ENCODE measurements at places on chromosomes 2 and 18. TPM values are rescaled to one million over a fixed set of nuclear protein-coding genes. Genes with fewer than 3 reads are reported as not detected.
A peak's percentile ranks its signal among the peaks of the same experiment; 100 is the strongest.

RAB6C gene
- total RNA-seq = not detected

ANKRD23 gene
- total RNA-seq = 11.2 TPM

PAIP2B gene
- 2.4 TPM for total RNA-seq

CHST10 gene
- 2.1 TPM for total RNA-seq

ZNF892 gene
- 2.4 TPM for total RNA-seq

IL1A gene
- 0.44 TPM for total RNA-seq

DNA sequence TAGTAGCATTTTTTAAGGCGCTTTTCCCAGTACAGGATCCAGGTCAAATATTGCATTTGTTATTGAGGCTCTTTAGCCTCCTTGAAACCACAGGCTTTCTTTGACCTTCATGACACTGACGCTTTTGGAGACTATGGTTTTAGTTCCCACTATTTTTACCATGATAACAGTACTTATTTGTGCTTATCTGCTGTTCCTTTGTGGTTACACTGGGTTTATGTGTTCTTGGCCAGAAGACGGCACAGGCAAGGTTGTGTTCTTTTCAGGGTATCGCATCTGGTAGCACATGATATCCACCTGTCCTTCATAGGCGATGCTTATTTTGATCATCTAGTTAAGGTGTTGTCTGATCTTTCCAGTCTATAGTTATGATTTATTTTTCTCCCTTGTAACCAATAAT lies 16.8 kb upstream of the MBOAT2 start:
- no peak overlapping the region for H3K27ac ChIP-seq
- no peak overlapping the region for H3K4me3 ChIP-seq
- H3K27me3 ChIP-seq = peaks cover 53% of the 10 kb centered on the region
- H3K4me1 ChIP-seq = no peaks in the 10 kb centered on the region
- no peak for DNase-seq

DNA sequence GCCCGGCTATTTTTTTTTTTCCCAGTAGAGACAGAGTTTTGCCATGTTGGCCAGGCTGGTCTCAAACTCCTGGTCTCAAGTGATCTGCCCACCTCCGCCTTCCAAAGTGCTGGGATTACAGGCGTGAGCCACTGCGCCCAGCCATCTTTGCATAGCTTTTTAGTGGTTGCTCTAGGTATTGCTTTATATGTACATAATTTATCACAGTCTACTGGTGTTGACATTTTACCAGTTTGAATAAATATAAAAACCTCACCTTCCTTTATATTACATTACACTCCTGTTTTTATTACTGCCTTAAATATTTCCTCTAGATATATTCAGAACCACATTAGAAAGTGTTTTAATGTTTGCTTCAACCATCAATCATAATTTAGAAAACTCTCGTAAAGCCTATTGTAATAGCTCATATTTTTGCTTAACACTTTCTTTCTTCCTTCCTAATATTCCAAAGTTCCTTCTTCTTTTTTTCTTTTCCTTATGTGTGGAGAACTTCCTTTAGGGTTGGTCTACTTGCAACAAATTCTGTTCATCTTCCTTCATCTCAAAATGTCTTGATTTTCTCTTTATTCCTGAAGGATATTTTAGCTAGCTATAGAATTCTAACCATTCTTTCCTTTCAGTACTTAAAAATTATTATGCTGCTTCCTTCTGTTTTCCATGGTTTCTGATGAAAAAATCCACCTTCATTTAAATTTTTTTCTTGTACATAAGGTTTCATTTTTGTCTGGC lies 82.2 kb upstream of the DAPL1 start:
- H3K27ac ChIP-seq = no peak overlapping the region
- H3K4me3 ChIP-seq = no peak overlapping the region
- no peaks in the 10 kb centered on the region for H3K4me1 ChIP-seq

- H3K4me3 ChIP-seq = no peak overlapping the region
- H3K27ac ChIP-seq = peak overlapping the region; percentile 39
- peaks cover 2% of the 10 kb centered on the region for H3K4me1 ChIP-seq
Observed at GRCh38 chr2:43004879-43005244, 212.5 kb upstream of the HAAO start.

DNA sequence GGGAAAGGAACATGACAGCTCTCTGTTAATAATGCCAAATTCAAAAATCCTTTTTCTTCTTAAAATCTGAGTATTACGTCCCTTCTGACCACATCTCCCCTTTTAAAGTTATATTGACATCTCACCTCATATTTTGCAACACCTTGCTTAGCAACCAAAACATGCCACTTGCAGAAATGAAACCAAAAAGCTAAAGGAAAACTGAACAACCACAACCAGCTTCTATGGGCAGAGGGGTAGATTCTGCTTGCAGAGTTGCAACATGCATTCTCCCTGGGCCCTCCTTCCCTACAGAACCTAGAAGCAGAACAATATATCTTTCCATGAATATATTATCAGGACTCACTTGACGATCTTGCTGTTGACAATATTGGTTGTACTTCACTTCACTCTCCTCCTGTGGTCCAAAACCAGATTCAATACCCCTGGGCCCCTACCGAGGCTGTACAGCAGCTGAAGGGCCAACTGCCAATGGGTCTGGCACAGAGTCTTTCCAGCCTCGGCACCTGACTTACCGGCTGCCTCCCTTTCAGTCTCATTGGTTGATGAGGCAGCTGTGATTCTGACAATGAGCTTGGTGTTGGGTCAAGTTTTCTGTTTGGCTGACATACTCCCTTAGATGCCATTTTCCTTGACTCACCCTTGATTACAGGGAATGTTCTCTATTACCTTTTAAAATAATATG lies 616.6 kb downstream of the ZEB2 start:
- H3K36me3 ChIP-seq = no peaks in the 10 kb centered on the region
- peaks cover 20% of the 10 kb centered on the region for H3K27me3 ChIP-seq
- no peak overlapping the region for H3K4me3 ChIP-seq
- no peaks in the 10 kb centered on the region for H3K4me1 ChIP-seq
- DNase-seq = no peak

- H3K36me3 ChIP-seq = peaks cover 2% of the 10 kb centered on the region
- H3K27me3 ChIP-seq = no peaks in the 10 kb centered on the region
- no peak for DNase-seq
Observed at GRCh38 chr18:31918733-31919132, 24.2 kb downstream of the TRAPPC8 start.

GRCh38 chr2:203175371-203175770 lies 63.4 kb upstream of the CYP20A1 start:
- no peaks in the 10 kb centered on the region for H3K4me1 ChIP-seq
- H3K4me3 ChIP-seq = no peak overlapping the region
- H3K27ac ChIP-seq = no peak overlapping the region
- H3K27me3 ChIP-seq = no peaks in the 10 kb centered on the region
- no peak for DNase-seq

GRCh38 chr2:237711458-237712150 lies 84.2 kb downstream of the LRRFIP1 start:
- H3K4me1 ChIP-seq = peaks cover 57% of the 10 kb centered on the region
- no peak overlapping the region for H3K27ac ChIP-seq
- H3K36me3 ChIP-seq = no peaks in the 10 kb centered on the region
- no peaks in the 10 kb centered on the region for H3K27me3 ChIP-seq
- H3K4me3 ChIP-seq = no peak overlapping the region

DNA sequence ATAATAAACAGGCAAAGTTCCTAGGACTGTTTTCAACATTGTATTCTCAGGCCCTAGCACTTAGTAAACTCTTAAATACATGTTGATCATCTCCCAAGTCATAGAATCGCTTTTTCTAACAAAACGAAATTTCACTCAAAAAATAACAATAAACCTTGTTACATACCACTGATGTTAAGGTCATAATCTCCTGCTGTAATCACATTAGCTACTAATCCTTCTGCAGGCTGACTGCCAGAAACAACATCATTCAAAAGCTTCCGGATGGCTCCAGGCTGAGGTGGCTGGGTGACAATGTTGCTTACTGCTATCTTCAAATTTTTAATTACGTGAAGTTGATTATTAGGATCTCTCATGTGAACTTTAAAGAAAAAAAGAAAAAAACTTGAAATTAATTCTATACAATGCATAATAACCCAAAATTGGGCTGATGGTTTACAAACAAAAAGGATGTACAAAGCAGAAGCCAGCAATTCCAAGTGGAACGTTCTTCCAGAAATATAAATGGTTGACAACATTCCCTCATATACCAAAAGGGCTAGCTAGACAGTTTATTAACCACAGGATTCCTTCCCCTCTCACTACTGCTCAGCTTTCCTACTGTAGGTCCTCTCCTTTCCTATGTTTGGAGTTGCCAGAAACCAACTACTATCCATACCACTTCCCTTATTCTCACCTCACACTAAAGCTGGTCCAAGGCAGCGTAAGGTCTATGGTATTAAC lies 11.6 kb downstream of the TRAPPC8 start:
- DNase-seq = no peak
- H3K27ac ChIP-seq = no peak overlapping the region
- no peak overlapping the region for H3K4me3 ChIP-seq
- H3K27me3 ChIP-seq = no peaks in the 10 kb centered on the region
- no peaks in the 10 kb centered on the region for H3K36me3 ChIP-seq

DNA sequence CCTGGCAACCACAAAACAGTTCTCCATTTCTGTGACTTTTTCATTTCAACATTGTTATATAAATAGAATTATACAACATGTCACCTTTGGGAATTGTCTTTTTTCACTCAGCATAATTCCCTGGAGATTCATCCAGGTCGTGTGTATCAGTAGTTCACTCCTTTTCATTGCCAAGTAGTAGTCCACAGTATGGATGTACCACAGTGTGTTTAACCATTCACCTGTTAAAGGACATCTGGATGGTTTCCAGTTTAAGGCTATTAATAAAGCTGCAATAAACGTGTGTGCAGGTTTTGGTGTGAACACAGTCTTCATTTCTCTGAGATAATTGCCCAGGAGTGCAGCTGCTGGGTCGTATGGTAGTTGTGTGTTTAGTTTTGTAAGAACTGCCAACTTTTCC lies 35.7 kb downstream of the COPS7B start:
- peaks cover 18% of the 10 kb centered on the region for H3K27me3 ChIP-seq
- no peaks in the 10 kb centered on the region for H3K36me3 ChIP-seq
- H3K4me1 ChIP-seq = no peaks in the 10 kb centered on the region
- H3K27ac ChIP-seq = no peak overlapping the region

GRCh38 chr2:23312996-23313606 lies 71.9 kb upstream of the KLHL29 start:
- no peak for DNase-seq
- no peaks in the 10 kb centered on the region for H3K4me1 ChIP-seq
- H3K36me3 ChIP-seq = no peaks in the 10 kb centered on the region
- no peak overlapping the region for H3K27ac ChIP-seq
- H3K4me3 ChIP-seq = no peak overlapping the region

DNA sequence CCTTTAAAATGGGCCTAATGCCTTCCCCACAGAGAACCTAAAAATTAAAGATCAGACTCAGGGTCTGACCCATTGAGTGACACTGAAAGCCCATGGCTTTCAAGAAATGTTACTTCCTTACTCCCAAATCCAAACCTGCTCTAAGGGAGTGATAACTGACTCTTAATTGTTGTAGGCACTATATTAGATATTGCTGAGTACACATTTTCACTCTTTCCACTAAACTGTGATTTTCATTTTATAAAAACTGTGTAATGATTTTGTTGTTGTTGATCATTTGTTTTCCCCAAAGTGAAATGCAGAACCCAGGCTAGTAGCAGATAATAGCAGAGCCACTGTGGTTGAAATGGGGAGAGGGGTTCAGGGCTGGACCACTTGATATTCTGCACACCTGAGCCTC lies 87.1 kb downstream of the LRRTM1 start:
- no peak overlapping the region for H3K4me3 ChIP-seq
- no peaks in the 10 kb centered on the region for H3K4me1 ChIP-seq
- H3K36me3 ChIP-seq = no peaks in the 10 kb centered on the region
- no peaks in the 10 kb centered on the region for H3K27me3 ChIP-seq

DNA sequence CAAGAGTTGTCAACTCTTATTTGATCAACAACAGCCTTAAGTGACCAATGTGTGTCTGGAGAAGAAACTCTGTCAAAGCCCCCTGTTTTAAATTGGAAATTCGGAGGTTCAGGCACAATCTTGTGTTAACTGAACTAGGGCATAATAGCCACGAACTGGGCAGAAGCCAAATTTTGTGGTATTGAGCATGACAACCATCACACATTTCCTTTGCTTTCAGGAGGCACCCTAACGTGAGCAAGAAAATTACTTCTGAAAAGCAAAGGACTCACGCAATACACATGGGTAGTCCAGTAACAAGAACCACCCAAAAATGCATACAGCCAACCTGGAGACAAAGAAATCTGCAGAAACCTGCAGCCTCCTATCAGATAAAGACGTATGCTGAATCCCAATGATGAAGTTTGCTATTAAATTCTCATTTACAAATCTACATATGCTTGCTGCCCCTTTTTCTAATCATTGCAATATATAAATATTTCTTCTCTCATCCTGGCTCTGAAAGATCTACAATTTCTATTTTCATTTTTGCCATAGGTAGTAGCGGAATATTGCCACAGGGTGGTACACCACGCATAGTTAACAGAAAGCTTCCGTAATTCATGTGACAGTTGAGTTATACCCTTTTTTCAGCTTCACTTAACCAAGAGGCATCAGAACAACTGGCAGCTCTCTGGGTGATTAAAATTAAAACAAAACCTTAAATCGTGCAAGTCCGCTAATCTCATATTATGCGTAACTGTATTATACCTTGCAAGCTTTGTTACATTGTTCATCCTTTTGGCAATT lies 495.8 kb downstream of the NRXN1 start:
- H3K4me3 ChIP-seq = no peak overlapping the region
- H3K27ac ChIP-seq = no peak overlapping the region
- no peak for DNase-seq
- peaks cover 12% of the 10 kb centered on the region for H3K27me3 ChIP-seq

DNA sequence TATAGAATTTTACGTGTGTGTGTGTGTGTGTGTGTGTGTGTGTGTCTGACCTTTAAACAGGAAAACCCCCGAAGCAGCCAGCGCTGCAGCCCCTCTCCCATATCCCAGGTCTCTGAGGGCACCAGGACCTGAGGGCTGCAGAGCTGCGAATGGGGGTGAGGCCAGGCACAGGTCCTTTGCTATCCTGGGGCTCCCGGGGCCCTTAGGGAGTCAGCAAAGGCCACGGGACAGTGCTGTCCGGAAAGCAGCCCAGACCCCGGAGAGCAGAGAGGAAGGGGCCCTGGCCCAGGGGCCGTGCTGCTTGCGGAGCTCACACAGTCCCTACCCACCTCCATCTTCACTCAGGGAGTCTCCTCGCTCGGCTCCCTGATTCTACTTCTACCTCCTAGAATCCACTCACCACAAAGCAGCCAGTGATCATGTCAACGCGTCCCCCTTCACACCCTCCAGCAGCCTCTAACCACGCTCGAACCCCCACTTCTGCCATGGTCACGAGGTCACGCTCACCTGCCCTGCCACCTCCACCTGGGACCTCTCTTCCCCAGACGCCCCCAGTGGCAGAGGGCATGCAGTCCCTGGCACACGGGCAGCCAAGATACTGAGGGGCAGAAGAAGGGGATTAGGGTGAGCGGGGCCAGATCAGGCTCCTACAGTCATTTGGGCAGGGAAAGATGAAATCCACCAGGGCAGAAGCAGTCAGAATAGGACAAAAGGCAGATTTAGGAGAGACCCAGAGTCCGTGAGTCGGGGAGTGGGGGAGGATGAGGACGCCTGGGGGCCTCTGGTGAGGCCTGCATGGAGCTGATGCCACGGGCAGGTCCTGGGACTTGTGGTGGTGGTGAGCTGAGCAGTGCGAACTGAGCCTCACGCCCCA lies 86.7 kb downstream of the USP40 start:
- H3K27ac ChIP-seq = peak overlapping the region; percentile 41
- no peaks in the 10 kb centered on the region for H3K27me3 ChIP-seq
- no peaks in the 10 kb centered on the region for H3K36me3 ChIP-seq
- H3K4me3 ChIP-seq = no peak overlapping the region
- H3K4me1 ChIP-seq = peaks cover 2% of the 10 kb centered on the region
- no peak for DNase-seq

GRCh38 chr2:2238726-2239269 lies 92.3 kb downstream of the MYT1L start:
- no peak overlapping the region for H3K27ac ChIP-seq
- no peaks in the 10 kb centered on the region for H3K27me3 ChIP-seq
- no peaks in the 10 kb centered on the region for H3K4me1 ChIP-seq
- H3K4me3 ChIP-seq = no peak overlapping the region
- DNase-seq = no peak
